ENCODE measurements at places on chromosomes 1 and 21. TPM values are rescaled to one million over a fixed set of nuclear protein-coding genes. Genes with fewer than 3 reads are reported as not detected.

CFAP107 gene
- polyA plus RNA-seq: not detected

CACNA1S gene
- polyA plus RNA-seq: not detected

RHOU gene
- polyA plus RNA-seq: 16.9 TPM

BGLAP gene
- 1.9 TPM for polyA plus RNA-seq

ERRFI1 gene
- polyA plus RNA-seq: 31.4 TPM

VHLL gene
- polyA plus RNA-seq: not detected

IPP gene
- 4.9 TPM for polyA plus RNA-seq

CLDN19 gene
- not detected for polyA plus RNA-seq

OR2L5 gene
- polyA plus RNA-seq: not detected

ICOSLG gene
- 1.8 TPM for polyA plus RNA-seq

EDEM3 gene
- 10.6 TPM for polyA plus RNA-seq

ASCL5 gene
- polyA plus RNA-seq: not detected

RERE gene
- 18.0 TPM for polyA plus RNA-seq

AMY2A gene
- 2.1 TPM for polyA plus RNA-seq
